ENCODE measurements at places on chromosomes 16 and 17.

GRCh38 chr16:10181196-10182162 is 749 bp downstream of the GRIN2A start:
- DNase-seq = peak; percentile 70

GRCh38 chr17:20241855-20242254 is 225.5 kb downstream of the LGALS9B start:
- DNase-seq = no peak

GRCh38 chr17:74521701-74522201 is 9.5 kb downstream of the CD300LB start:
- DNase-seq = no peak

GRCh38 chr17:50758989-50759544 is 8.3 kb downstream of the ANKRD40CL start:
- no peak for DNase-seq

GRCh38 chr16:83338941-83339340 is 468.8 kb upstream of the HSBP1 start:
- no peak for DNase-seq

GRCh38 chr17:64975318-64976087 is 56.2 kb upstream of the LRRC37A3 start:
- DNase-seq = peak; percentile 90

- no peak for DNase-seq
These were observed 91.4 kb upstream of the TBX2 start for GRCh38 chr17:61307905-61308886.

DNA sequence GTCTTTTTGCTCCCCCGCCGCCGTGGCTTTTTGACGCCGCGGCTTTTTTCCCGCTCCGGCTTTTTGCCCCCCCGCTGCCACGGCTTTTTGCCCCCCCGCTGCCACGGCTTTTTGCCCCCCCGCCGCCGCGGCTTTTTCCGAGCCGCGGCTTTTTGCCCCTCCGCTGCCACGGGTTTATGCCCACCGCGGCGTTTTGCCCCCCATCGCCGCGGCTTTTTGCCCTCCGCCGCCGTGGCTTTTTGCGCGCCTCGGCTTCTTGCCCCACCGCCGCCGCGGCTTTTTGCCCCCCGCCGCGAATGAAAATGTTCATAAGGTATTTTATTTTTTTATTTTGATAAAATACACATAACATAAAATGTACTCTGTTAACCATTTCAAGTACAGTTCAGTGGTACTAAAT is 527.2 kb upstream of the WSB1 start:
- no peak for DNase-seq

DNA sequence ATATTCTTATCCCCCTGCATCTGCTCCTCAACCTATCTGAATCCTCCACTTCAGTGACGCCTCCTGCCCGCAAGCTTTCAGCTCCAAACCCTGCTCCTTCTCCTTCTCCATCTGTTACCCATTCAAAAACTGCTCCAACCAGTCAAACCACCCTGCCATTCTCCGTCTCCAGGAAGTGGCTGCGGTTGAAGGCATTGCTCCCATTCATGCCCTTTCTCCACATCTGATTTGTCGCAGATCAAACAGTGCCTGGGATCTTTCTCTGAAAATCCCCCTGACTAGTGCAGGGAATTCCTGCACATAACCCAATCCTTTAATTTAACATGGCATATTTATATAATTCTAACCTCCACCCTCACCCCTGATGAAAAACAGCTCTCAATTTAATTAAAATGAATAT is 56.3 kb downstream of the SLFN5 start:
- DNase-seq = no peak

- no peak for DNase-seq
These were observed 437.8 kb downstream of the SLC39A11 start for GRCh38 chr17:72654706-72655105.

- no peak for DNase-seq
These were observed 4.8 kb downstream of the MARVELD3 start for GRCh38 chr16:71630808-71631207.

- no peak for DNase-seq
These were observed 65.7 kb downstream of the CENPV start for GRCh38 chr17:16287563-16288027.

DNA sequence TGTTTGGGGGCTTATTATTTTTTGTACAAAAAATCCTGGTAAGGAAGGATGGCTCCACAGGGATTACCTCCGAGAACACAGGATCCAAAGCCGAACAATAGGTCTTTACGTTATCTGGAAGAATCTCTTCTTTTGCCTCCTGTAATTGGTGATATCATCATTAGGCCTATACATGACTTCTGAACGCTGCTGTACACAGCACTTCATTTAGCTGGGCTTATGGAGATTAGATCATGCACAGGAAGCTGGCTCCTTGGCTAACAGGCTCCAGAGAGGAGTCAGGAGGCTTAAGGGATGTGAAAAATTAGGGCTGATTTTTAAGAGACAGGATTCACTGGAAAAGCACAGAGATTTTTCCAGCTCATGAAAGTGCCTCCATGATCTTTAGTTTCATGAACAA is 54.7 kb downstream of the TANGO6 start:
- DNase-seq = no peak

DNA sequence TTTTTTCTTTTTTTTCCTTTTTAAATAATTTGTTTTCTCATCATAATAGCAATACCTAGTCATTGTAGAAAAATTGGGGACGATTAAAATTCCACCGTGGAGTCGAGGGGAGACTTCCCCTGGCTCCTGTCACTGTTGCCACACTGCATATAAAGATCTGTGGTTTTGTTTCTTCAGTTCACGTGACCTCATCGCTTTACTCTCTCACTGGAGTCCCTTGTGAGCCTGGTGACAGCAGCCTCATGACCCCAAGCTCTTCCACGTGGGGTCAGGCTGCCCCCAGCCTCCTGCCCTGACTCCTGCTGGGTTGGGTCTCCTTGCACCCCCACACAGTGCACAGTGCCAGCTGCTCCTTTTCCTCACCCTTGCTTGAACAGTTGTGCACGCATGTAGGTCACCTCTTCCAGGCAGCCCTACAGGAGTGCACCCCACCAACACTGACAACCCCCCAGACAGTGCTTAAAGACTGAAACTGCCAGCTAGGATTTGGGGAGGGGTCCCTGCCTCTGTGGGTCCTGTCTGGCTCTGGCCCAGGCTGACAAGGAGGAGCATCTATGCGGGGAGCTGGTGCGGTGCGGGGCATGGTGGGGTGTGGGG is 7.3 kb upstream of the METRNL start:
- no peak for DNase-seq

DNA sequence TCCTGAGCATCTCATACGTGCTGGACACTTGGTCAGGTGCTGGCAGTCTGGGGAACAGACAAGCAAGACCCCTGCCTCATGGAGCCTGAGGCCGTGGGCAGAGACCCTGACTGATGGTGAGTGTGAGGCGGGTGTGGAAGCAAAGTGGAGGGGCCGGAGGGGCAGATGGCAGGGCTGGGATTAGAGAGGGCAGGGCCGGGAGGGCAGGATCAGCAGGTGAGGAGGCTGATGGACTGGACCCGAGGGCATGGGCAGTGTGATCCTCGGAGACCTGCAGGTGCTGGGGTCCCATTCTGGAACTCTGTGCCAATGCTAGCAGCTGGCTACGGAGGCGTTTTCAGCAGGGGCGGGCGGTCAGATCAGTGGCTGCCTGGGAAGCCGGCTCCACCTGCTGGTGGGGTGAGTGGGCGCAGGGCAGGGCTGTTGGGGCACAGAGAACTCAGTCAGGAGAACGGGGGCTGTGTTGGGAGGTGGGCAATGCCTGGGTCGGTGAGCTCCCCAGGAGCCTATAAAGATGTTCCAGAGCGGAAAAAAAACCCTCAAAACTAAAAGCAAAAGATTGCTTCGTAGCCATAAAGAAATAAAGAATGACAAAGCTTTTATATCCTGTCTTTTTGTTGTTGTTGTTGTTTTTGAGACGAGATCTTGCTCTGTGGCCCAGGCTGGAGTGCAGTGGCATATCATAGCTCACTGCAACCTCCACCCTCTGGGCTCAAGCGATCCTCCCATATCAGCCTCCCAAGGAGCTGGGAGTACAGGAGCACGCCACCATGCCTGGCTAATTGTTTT is 8.9 kb upstream of the C16orf74 start:
- no peak for DNase-seq

GRCh38 chr16:82133798-82134197 is 36.2 kb downstream of the MPHOSPH6 start:
- DNase-seq = no peak

- DNase-seq = no peak
These were observed 14.7 kb downstream of the HIGD1B start for GRCh38 chr17:44862278-44862914.

DNA sequence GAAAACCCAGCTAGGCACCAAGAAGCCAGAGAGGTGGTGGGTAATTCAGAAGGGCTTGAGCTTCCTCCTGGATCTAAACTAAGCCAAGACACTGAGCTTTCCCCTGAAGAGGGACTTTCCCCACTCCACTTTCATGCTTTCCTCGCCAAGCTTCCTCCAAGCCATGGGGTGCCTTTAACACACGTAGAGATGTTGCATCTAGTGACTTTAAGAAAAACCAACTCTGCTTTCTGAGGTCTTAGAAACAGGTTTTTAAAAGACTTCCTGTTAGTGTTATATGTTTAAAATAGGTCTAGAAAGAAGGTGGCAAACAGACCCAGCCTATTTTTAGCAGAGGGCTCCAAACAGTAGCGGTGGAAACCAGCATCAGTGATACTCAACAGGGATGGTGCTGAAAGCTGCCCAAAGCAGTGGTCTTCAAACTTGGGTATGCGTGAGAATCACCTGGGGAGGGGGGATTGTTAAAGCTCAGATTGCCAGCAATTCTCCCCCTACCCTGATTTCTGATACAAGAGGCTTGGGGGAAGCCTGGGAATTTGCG is 585.6 kb downstream of the CDH13 start:
- DNase-seq = no peak

DNA sequence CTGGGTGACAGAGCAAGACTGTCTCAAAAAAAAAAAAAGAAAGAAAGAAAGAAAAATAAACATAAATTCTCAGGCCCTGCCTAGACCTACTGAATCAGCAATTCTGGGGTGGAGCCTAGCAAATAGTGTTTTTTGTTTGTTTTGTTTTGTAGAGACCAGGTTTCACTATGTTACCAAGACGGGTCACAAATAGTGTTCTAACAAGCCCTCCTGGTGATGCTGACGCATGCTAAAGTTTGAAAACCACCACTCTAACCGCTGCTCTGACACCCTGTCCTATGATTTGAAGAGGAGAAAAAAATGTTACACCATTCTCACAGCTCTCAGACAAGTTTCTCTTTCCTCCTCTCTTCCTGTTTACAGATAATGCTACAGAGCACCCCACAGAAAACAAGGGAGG is 1.5 kb downstream of the MRPL10 start:
- DNase-seq = no peak

GRCh38 chr17:59375857-59376256 is 44.4 kb downstream of the YPEL2 start:
- DNase-seq = no peak

DNA sequence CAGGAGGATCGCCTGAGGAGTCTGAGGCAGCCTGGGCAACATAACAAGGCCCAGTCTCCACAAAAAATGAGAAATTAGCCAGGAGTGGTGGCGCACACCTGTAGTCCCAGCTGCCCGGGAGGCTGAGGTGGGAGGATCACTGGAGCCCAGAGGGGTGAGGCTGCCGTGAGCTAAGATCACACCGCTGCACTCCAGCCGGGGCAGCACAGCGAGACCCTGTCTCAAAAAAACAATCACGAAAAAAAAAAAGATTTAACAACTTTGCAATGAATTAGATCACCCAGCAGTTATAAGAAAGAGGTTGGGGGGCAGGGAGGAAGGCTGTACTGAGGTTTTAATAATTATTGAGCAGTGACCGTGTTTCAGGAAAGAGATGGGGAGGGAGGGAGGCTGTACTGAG is 49.4 kb downstream of the RPH3AL start:
- no peak for DNase-seq

- no peak for DNase-seq
These were observed 125.1 kb downstream of the BANP start for GRCh38 chr16:88076211-88076931.

- DNase-seq = no peak
These were observed 138.6 kb downstream of the TOX3 start for GRCh38 chr16:52408191-52408845.

DNA sequence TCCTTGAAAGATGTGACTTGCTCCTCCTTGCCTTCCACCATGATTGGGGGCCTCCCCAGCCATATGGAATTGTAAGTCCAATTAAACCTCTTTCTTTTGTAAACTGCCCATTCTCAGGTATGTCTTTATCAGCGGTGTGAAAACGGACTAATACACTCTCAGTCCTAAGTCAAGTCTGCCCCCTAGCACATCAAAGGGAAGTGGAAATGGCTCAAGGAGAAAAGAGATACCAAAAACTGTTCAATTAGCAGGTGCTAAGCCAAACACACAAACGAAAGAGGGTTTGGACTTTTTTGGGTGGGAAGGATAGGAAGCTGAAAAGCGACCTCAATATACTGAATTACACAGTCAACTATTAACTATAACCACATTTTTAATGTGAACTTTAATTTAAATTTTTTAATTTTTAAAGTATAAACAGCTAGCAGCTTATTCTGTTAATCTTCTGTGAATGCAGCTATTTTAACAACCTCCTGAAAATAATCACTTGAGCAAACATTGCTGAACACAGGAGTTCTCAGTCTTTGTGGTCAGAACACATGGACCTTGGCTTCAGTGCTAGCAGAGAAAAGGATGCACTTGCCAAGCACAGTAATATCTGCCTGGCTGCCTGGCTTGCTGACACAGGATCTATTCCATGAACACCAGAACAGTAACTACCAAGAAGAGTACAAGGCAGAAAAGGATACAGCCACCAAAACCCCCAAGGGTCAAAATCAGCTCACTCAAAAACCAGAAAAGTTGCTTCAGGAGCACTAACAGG is 10.9 kb downstream of the ZNF18 start:
- no peak for DNase-seq

DNA sequence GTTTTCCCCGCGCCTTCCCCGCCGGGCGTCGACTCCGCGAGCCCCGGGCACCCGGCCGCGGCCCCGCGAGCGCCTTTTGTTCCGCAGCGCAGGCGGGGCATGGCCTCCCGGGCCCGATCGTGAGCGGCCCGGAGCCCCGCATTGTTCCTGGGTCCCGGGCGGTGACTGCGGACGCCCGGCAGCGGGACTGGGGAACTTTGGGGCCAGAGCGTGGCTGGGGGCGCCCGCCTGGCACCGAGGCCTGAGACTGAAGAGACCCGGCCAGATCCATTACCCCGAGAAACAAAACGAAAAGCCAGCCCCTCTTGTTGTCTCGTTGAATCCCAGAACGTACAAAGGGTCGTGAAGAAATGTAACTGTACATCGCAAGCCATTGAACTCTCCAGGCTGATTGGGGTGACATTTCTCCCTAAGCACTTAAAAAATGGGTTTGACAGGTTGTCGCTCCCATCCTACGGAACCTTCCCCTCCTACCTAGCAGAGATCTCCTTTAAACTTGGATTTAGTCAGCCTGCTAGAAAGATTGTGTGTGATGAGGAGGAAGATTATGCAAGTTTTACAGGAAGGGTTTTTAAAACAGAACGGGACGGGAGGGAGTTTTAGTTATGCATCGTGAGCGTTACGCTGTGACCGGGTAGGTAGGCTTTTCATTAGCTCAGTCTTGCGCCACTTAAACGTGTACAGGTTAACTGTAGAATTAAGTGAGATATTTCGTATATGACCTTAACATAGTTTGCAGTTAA is 825 bp downstream of the METTL9 start:
- no peak for DNase-seq

- DNase-seq = no peak
These were observed 208.3 kb downstream of the RGS9 start for GRCh38 chr17:65345261-65346005.

- no peak for DNase-seq
These were observed 79.1 kb downstream of the KSR1 start for GRCh38 chr17:27535178-27535928.
